Lower lobe of right lung (tissue), 2 donors: ENCODE measurements at places on chromosomes 11 and 22. TPM values are rescaled to one million over a fixed set of nuclear protein-coding genes. Genes with fewer than 3 reads are reported as not detected.

P2RY2 gene
- total RNA-seq, result 6.5 TPM

TECTA gene
- 0.59 TPM for total RNA-seq

ARAP1 gene
- total RNA-seq, result 276 TPM

ESAM gene
- total RNA-seq, result 131 TPM

CHEK2 gene
- 10.0 TPM for total RNA-seq

APOL5 gene
- total RNA-seq, result not detected

HBG1 gene
- not detected for total RNA-seq

CSF2RB gene
- 30.1 TPM for total RNA-seq

C11orf52 gene
- 14.6 TPM for total RNA-seq

MMP8 gene
- total RNA-seq, result 0.44 TPM

TMPRSS4 gene
- 7.9 TPM for total RNA-seq

VPREB3 gene
- total RNA-seq, result not detected

RIC8A gene
- 103 TPM for total RNA-seq

KCNQ1OT1 gene
- total RNA-seq, result 1.6 TPM

OOSP2 gene
- not detected for total RNA-seq

MUC2 gene
- total RNA-seq, result not detected

CRY2 gene
- total RNA-seq, result 62.3 TPM

PLAAT5 gene
- 2.2 TPM for total RNA-seq

PISD gene
- total RNA-seq, result 47.3 TPM

UPB1 gene
- total RNA-seq, result 1.2 TPM
